ENCODE measurements at places on chromosomes 3 and 15. TPM values are rescaled to one million over a fixed set of nuclear protein-coding genes. Genes with fewer than 3 reads are reported as not detected.

GRCh38 chr3:123092243-123092642, 25.4 kb downstream of the PDIA5 start:
- no peak for DNase-seq

DNA sequence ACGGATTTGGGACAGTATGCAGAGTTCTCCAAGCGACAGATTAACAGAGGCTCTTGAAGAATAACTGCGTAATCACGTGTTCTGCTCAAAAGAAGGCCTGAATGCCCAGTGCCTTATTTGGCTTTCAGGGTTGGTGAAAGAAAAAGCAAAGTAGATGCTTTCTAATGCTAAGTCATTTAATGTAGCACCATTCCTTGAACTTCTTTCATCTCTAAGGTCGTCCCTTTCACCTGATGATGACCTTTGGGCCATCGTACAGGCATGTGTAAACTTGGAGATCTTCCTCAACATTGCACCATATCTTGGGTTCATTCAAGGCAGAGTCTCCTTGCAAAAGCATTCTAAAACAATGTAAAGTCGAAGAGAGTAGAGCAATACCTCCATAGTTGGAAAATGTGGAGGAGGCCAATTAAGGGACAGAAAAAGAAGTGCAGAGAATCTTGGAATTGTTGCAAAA, 48.9 kb downstream of the TMEM44 start:
- no peak for DNase-seq

Gene TRIM71
- not detected for total RNA-seq

Gene MUC20
- 0.17 TPM for total RNA-seq

Gene TMCC1
- 5.1 TPM for total RNA-seq

Gene TMEM62
- 18.0 TPM for total RNA-seq

- DNase-seq, result no peak
Measured at GRCh38 chr3:43758592-43759225, 68.0 kb downstream of the ABHD5 start.

DNA sequence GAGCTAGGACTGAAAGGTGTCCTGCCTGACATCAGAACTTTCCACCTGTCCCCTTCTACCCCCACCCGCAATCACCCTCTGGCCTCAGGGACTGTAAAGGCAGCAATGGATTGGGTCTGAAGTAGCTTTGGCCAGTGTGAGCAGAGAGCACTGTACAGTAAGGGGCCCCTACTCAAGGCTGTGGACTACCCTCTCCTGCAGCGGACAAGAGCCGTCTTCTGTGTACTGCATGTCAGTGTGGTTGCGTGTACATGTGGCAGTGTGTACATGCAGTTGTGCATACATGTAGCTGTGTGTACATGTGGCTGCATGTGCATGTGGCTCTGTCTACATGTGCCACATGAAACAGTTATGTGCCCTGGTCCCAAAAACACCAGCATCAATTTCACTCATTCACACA, 205.9 kb upstream of the LINGO1 start:
- DNase-seq, result no peak

- no peak for DNase-seq
Measured at GRCh38 chr3:114327665-114328064, 33.8 kb downstream of the TIGIT start.

DNA sequence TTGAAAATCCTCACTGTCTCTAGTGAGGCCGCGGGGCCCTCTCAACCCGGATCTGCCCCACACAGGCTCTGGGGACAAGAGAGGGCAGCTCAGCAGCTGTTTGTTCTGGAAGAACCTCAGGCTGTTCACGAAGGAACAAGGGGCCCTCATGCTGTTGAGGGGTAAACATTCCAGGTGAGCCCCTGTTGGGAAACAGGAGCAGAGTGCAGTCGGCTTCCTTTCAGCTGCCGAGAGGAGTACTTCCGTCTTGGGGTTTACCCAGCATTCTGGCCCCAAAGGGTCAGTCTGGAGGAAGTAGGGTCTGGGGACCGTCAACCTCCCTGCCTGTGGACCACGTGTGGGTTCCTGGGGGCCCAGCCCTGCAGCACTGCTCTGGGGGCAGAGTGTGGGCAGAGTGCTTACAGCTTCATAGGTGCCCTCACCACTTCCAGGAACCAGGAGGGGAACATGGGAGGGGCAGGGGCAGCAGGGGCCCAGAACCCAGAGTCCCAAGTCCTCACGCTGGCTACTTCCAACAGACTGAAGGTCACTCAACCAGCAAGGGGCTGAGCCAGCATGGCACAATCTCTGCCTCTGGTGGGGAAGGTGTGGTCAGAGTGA, 49.2 kb upstream of the CTSH start:
- no peak for DNase-seq

DNA sequence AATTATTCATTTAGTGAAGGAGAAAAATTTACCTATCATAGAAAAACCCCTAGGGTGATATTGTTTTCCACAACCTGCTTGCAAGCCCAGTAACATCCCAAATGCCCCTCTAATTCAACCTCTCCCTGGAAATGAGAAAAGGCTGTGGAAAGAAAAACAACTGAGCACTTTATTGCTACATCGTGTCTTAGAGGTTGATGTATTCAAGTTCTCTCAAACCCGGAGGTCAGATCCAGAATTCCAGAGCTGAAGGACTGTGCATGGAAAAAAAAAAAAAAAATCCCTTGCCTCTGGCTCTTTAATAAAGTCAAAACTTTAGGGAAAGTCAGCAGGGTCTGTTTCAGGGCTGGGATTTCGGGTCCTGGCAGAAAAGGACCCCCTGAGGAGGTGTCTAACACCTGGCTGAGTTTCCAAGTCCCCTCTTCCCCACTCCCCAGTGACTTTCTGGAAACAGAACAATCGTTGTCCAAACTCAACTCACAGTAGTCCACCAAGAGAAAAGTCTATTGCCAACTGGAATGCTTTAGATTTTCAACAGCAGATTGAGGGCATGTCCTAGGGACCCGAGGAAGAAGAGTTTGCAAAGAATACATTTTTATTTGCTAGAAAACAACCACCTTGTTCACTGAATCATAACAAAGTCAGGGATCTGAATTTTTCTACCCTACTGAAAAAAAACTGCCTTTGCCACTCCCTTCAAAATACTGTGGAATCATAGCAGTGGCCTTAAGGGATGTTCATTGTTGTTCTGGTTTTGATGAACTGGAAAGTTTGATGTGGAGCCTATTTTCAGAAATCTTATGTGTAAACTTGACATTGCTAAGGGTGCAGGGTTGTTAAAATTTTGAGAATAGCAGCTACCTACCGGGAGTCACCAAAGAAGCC, 207.5 kb upstream of the ADAMTS9 start:
- no peak for DNase-seq

GRCh38 chr3:64730681-64731080, 42.9 kb upstream of the ADAMTS9 start:
- DNase-seq, result no peak

- no peak for DNase-seq
Measured at GRCh38 chr15:52150871-52151270, 38.3 kb upstream of the BCL2L10 start.

Gene ADPRH
- total RNA-seq, result not detected

- no peak for DNase-seq
Measured at GRCh38 chr3:97938444-97938843, 33.8 kb downstream of the RIOX2 start.

Gene HHLA2
- total RNA-seq, result not detected

- no peak for DNase-seq
Measured at GRCh38 chr3:10602769-10603768, 97.7 kb upstream of the ATP2B2 start.

- no peak for DNase-seq
Measured at GRCh38 chr3:64163019-64163754, 62.1 kb downstream of the PRICKLE2 start.

GRCh38 chr3:155853214-155854140, 750 bp downstream of the SLC33A1 start:
- DNase-seq, result no peak

DNA sequence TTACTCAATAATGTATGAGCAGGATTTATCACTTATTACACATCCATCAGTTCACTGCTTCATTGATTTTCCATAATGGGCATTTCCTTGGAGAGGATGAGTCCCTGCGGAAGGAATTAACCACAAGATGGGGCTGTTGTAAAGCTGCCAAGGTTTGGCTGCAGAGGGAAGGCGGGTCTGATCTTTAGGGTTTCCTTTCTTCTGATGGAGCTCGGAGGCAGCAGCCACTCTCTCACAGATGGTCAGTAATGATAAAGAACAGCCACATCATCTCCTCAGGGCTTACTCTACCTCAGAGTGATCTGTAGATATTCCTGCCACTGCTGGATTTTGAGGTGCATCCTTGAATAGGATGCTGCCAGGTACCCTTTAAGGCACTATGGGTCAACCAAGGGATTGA, 115.2 kb downstream of the USP13 start:
- DNase-seq, result peak; percentile 34

Data from H4 (cell line).